ENCODE measurements at places on chromosomes 3 and 15.

- DNase-seq, result no peak
These were observed 158.7 kb downstream of the GHSR start for GRCh38 chr3:172289583-172289982.

DNA sequence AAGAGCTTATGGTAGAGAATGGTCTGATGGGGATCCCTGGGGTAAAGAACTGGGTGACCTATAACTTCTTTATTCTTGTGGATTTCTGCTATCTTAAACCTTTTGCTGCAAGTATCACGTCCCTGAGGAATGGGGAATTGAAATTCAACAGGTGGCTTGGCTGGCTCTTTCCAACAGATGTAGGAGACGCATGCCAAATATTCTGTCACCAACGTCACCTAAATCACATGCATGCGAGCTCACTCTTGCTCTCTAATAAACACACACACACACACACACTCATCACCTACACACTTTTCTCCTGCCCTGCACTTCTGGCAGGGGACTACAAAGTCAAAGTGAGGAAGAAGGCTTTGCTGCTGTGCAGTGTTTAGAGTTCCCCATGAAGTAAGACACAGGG lies 145.8 kb upstream of the NECTIN3 start:
- DNase-seq, result no peak

GRCh38 chr3:21534462-21534861 lies 216.5 kb downstream of the ZNF385D start:
- DNase-seq, result no peak

DNA sequence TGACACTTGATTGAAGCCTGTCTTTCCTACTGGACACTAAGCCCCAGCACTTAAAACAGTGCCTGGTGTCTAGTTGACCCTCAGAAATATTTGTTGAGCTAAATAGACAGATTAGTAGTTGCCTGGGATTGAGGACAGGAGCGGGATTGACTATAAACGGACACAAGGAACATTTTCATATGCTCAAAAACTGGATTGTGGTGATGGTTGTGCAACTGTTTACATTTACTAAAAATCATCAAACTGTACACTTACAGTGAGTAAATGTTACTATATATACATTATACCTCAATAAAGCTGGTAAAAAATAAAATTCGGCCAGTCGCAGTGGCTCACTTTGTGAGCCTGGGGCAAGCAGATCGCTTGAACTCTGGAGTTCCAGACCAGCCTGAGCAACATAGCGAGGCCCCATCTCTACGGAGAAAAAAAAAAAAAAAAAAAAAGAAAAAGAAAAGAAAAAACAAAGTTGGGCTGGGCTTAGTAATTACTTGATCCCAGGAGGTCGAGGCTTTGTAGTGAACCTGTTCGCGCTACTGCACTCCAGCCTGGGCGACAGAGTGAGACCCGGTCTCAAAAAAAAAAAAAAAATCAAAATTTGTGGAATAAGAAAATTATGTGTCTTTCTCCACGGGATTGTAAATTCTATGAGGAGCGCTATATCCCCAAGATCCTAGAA lies 632 bp upstream of the IDH3A start:
- no peak for DNase-seq

DNA sequence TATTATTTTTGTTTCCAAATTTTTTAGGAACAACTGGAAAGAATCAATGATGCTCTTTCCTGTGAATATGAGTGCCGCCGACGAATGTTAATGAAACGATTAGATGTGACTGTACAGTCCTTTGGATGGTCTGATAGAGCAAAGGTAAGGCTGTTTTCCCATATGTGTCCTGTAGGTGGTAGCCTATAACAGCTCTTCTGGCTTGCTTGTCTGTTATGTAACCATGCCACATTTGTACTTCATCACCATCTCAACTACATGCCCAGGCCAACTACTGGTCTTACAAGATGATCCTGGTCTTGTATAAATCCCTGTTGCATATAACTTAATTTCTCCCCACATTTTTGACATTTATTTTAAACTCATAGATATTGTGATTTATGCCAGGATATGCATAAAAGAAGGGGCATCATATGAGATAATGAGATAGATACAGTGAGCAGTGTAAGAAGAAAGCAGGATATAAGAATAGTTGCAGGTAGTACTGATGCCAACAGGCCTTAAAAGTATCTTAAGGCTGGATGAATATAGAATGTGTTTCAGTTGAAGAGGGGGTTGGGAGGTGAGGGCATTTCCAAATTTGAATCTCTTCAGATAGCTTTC lies 20.3 kb downstream of the FAM98B start:
- DNase-seq, result peak; percentile 39

DNA sequence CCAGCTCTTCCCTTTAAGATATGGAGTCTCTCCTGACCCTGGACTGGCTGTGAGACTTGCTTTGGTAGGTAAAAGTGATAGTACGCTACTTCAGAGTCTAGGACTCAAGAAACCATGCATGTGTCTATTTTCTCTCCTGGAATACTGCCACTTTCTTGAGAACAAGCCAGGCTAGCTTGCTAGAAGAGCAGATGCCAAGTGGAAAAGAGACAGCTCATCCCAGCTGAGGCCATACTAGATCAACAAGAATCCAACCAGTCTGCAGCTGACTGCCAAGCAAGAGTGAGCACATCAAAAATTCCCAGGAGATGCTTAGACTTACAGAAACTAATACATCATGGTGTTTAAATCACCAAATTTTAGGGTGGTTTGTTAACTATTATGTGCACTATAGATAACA lies 208.3 kb upstream of the RBMS3 start:
- DNase-seq, result no peak

- DNase-seq, result no peak
These were observed 27.0 kb upstream of the CSPG5 start for GRCh38 chr3:47605652-47606051.

- DNase-seq, result no peak
These were observed 15.8 kb downstream of the UROC1 start for GRCh38 chr3:126501736-126502135.

DNA sequence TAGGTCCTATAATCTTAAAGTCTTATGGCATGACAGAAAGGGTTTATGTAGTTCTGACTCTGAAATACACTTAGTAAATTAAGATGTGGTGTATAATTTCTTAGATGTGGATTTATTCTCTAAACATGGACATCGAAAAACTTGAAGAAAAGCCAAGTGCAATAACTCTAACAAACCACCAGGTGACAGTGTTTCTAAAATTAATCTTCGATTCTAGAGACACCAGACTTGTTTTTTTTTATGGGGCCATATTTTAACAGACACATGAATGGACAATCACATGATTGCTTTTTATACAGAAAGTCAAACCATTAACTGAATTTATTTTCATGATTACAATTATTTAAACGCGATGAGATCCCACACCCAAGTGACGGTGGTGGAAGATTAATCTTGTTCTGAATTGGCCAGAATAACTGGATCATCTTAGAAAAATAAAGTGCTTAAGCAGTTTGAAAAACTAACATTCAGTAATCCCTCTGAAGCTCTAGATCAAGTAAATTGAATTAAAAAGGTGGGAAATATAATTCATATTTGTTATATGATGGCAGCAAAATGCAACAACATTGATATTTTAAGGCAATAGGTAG lies 305.1 kb downstream of the LSAMP start:
- DNase-seq, result no peak

DNA sequence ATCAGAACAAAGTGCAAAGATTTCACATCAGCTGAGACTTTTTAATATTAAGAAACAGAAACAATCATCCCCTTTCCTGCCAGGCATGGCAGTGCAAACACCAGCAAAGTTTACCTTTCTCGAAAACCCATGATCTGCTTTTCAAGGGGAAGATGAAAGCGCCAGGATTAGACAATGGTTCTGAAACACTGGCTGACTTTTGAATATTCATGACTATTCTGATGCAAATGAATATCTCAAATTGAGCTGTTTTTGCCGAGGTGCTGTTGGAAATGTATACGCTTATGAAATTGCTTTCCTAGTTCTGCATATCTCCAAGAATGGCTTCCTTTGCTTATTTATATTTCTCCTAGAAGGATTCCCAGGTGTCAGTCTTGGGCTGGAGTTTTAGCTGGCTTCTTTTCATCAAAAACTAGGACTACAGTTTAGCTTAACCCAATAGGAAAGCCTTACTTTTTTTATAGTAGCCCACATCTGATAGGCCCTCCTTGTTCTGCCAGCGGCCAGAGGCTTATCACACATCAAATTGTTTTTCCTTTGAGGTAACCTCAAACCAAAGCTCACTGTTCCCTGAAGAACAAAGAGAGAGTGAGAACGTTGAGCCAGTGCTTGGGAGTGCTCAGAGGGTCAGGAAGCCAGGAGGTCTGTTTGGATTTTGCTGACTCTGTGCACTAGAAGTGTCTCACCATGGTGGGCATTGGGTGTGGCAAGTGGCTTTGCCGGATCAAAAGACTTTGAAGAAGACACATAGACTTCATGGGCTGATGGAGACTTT lies 74.0 kb upstream of the PLCL2 start:
- DNase-seq, result no peak

GRCh38 chr3:15277861-15278500 lies 54.4 kb downstream of the SH3BP5 start:
- DNase-seq, result no peak

DNA sequence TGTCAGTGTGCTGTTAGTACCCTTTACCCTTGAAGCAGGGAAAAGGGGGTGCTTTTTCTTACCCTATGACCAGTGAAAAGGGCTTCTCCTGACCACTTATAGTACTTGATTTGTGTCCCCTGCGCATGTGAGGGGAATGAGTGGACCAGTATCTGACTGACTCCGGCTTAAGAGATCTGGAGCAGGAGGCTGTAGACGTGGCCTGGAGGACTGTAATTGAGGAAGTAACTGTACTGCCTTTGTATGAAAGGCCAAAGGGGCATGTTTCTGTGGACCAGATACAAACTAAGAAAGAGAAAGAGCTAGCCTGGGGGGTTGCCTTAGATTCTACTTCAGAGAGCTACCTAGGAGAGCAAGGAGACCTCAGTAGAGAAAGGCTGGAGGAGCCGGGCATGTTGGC lies 89.9 kb upstream of the TBL1XR1 start:
- DNase-seq, result no peak

DNA sequence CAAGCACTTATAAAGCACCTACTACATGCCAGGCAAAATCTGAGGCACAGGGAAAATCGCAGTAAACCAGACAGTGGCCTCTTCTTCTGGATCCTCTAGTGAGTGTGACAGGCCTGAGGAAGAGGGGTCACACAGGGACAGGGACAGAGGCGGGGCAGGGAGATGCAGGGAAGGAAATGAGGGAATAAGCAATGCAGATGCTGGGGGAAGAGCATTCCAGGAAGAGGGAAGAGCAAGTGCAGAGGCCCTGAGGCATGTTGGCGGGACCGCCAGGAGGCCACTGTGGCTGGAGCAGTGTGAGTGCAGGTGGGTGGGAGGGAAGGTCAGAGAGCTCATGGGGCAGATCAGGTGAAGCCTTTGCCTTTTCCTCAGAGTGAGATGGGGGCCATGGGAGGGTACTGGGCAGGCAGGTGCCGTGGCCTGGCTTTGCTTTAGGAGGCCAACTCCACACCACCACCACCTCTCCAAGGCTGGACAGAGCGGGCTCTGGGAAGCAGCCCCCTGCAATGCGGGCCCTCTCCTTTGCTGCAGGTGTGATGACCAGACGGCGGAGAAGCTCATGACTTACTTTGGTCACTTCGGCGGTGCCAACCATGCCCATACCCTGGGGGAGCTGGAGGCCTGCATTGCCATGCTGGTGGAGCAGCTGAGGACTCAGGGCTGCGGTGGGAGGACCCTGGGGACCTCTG lies 26.8 kb upstream of the GP9 start:
- DNase-seq, result no peak

DNA sequence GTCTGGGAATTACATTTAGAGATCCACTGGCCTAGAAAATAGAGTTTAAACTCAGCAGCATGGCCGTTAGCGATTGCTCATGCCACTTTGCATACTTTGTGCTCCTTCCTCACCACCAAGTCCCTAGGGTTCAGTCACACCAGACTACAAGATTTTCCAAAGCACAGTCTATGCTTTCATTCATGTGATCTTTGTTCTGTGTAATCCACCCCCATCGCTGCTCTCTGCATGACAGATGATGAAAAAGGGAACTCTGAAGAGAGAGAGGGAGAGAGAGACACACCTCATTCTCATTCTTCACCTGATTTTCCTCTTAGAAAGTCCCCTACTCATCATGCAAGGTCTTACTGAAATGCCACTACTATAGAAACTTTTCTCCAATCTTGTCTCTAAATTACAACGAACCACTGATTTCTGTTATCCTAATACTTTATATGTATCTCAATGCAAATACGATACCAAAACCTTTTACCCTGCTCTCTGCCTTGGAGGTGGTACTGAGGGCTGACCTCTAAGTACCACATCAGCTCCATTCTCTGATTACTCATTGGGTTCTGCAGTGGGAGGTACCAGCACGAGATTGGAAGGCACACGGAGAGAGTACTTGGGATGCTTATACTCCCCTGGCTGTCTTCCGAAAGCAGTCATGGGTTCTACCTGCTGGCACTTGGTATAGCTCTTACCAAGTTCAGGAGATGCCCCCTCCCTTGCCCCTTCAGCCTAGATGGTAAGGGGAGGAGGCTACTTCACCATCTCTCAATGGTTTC lies 1.1 kb upstream of the PARP15 start:
- DNase-seq, result no peak

- no peak for DNase-seq
These were observed 1.1 kb downstream of the PLXND1 start for GRCh38 chr3:129605203-129605921.

DNA sequence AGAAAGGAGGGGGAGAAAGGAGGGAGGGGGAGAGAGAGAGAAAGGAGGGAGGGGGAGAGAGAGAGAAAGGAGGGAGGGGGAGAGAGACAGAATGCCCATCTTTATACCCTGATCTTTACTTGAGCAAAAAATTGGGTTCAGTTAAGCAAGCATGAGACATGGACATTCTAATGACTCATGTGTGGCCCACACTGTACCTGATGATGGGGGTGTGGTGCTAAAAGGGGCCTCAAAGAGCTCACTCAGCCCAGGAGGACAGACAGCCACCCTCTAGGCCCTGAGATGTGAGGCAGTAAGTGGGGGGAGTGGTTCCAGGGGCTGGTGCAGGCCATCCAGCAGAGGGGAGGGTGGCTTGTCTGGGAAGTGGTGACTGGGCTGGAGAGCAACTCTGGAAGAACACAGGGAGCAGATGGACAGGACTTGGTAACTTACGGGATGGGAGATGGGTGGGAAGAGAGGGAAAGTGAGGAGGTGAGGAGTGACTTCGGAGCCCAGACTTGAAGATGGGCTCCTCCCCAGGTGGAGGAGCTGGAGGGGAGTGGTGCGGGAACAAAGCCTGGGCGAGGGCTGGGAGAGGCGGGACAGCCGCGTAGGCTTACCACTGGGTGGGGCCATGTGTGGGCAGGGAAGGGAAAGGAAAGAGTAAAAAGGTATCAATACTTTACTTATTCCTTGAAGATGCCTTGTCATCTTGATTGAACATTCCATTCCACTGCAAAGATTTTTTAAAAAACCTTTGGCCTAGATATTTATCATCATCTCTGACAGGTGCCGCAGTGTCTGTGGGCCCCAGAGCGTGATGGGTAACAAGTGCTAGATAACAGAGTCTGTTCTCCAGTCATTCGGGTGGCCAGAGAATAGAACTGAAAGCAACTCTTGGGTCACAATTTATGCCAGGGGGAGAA lies 32.3 kb downstream of the TSPAN3 start:
- no peak for DNase-seq

- no peak for DNase-seq
These were observed 33.3 kb downstream of the PTPN23 start for GRCh38 chr3:47414161-47414564.

- DNase-seq, result no peak
These were observed 15.9 kb downstream of the ADCY5 start for GRCh38 chr3:123432832-123433523.

Data from neuronal stem cell (in vitro differentiated cells).